ENCODE measurements at places on chromosomes 7 and 10.

DNA sequence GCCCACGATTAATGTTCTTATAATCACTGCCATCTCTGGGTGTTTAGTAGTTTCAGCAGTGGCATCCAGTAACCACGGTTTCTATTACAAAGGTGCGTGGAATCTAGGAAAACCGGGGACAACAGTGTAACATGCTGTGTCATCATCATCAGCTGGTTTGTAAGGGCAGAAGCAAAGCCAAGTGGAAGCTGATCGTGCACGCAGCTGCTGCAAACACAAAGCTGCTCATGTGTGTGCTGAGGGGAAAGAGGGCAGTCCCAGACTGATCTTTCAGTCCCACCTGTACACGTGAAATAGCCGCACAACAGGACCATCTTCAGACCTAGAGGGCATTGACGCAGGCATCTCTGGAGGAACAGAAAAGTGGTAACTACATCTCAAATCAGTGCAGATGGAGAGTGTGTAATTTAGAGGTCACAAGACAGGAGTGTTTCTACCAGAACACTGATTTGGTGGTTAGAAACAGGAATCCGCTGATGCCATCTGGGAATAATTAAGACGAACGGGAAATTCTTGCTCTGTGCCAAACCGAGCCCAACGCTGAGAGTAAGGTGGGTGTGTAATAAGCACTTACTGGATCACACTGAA lies 13.4 kb downstream of the ANKRD16 start:
- DNase-seq, result peak; percentile 28

DNA sequence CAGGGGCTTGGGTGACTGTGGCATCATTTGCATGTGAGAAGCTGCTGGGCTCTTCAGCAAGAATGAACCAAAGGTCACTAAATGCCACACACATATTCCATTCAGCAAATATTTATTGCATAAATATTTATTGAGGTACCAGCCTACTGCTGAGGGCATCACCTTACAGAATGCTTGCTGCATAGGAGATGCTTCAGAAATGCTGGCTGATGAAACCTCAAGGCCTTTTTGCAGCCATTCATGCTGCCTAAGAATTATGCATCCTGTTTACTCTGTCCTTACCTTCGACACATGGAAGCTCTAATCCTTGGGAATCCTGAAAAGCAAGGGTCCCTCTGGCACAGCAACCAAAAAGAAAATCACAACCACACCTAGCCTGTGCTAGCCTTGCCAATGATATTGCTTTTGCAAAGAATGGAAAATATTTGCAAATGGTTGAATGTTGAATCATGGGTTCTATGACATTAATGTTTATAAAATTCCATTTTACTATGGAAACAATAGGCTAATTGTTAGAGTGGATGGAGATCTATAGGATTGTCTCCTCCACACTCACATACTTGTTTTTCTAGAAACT lies 79.6 kb downstream of the PCGF5 start:
- DNase-seq, result no peak

- no peak for DNase-seq
Measured at GRCh38 chr10:109961174-109962001, 38.1 kb upstream of the XPNPEP1 start.

DNA sequence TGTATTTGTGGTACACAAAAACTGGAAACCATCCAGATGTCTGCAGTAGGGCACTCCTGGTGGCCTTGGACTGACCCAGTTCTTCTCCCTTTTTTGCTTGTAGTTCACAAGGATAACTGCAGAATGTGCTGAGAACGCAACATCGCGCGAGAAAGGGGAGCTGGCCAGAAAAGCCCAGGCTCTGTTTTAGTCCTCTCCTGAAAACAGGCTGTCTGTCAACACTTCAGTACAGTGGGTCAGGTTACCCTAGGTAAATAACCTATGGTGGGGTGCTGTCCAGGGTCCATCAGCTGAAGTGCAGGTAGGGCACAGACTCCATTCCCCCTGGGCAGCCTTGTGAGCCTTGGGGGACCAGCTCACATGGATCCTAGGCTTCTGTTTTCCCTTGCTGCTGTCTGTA lies 495.8 kb downstream of the MDFIC start:
- no peak for DNase-seq

DNA sequence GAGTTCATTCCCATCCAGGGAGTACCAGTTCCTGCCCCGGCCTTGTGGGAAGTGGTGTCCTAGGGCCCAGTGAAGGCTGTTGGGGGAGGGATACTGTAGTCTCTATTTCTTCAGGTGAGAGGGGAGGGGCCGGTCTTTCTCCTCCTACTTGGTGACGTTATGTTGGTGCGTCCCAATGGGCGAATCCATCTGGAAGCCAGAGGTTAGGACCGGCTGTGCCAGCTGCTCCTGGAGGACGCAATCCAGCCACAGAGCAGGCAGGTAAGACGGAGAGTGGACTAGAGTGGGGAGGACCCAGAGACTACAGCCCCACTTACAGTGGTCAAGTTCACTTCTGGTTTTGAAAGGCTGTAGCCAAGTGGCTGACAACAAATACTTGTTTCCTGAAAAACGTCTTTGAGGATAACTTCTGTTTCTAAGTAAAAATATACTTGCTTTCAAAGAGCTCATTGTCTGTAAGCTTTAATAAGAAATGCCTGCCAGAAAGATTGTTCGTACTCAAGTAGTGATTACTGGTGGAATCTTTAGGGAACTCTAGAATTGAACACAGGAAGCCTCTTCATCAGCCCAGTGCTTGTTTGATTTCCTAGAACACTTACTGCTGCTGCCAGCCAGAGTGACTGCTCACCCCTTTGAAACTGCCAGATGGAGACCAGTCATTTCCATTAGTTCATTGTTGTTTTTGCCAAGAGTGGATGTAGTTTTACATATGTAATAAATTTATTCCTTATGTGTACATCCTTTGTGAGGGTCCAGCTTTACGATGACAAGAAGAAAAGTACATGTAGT lies 25.4 kb downstream of the RBM33 start:
- no peak for DNase-seq

DNA sequence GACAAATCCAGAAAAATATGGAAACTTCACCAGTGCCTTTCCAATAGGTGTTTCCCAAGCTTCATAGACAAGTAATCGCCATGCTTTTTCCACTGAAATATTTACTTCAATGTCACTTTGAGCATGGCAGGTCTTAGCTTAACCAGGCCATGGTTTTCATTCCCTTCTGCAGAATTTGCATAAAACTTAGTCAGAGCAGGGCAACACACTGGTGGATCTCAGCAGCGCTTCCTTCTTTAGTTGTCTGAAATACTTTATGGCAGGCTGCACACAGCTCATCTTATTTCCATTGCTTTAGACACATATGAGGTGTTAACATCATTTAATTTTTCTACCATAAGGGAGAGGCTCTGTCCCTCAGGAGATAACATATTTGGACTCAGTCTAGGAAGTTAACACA lies 102.9 kb upstream of the AHR start:
- no peak for DNase-seq

DNA sequence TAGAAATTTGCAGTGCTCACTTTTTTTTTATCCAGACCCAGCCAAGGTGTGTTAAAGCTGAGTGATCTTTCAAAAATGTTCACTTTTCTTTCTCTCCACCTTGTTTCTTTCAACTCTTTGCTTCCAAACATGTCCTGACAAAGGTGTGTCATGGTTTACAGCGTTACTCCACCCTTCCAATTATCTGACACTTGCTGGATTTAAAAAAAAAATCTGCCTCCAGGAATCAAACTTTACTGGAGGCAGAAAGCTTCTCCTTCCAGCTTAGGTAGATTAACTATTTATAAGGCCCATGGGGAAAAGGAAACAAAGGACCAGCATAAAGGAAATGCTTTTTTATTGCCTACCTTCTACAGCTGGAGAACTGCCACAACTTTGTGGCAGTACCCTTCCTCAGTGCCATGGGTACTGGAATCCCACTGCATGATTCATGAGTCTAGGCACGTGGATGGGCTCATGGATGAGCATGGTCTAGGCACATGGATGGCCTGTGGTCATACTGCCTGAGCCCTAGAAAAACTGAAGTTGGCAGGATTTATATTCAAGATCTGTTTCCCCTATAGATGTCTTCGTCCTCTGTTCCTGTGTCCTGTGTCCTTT lies at the start of gene COL17A1:
TSS of gene COL17A1 (minus strand) at position 80 of the 600 bp plus-strand sequence. CDS start 5,207 bp downstream, outside the sequence.
- no peak for DNase-seq

DNA sequence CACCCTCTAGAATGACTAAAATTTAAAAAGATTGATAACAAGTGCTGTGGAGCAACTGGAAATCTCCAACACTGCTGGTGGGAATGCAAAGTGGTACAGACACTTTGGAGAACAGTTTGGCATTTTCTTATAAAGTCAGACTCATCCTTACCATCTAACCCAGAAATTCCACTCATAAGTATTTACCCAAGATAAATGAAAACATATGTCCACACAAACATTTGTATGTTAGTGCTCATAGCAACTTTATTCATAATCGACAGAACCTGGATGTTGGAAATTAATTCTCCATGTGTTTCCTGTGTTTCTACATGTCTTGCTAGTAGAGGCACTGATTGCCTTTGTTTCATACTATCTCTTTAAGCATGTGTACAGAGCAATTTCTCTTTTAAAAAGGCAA lies 282.4 kb downstream of the AHR start:
- no peak for DNase-seq

GRCh38 chr10:62893036-62893435 lies 76.9 kb upstream of the EGR2 start:
- no peak for DNase-seq

GRCh38 chr10:91709394-91709798 lies 76.5 kb upstream of the PPP1R3C start:
- DNase-seq, result peak; percentile 21

DNA sequence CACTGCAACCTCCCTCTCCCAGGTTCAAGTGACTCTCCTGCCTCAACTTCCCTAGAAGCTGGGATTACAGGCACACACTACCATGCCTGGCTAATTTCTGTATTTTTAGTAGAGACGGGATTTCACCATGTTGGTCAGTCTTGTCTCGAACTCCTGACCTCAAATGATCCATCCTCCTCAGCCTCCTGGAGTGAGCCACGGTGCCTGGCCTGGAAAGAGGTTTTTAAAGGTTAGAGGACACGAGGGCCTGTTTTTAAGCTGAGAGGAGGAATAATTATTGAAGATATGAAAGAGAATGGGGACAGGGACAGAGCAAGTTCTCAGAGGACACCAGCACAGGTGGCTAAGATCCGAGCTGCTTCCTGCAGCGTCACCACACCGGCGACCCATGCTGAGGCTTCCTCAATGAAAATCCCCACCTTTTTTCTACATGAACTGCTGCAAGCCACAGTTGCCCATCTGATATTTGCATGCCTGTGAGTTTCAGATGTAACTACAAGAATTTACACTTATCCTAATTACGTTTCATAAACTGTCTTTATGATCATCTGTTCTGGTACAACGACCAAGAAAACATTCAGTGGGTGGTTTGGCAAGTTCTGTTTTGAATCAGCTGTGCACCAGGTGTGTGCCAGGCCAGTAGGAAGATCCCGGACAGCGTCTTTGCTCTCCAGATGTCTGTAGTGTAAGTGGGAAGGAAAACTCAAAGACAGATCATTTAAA lies 76.0 kb downstream of the HIP1 start:
- no peak for DNase-seq

- no peak for DNase-seq
Measured at GRCh38 chr7:30874656-30875302, 36.9 kb upstream of the AQP1 start.

DNA sequence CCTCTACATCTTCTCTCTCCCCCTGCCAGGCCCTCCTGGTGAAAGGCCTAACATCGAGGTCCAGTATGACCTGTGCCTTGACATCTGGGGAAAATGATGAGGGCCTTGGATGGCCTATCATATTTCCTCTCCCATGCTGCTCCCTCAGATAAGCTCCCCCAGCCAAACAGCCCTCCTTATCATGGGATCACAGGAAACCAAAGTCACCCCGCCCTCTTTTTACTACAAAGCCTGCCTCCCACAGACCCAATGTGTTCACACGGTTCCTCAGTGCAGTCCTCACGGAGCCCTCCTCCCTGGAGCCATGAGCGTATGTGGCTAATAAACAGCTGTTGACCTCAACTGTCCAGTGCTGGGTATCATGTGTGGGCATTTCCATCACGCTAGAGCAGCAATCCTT lies 32.0 kb downstream of the C10orf90 start:
- no peak for DNase-seq

- DNase-seq, result no peak
Measured at GRCh38 chr7:86991093-86991769, 68.2 kb downstream of the ELAPOR2 start.

- no peak for DNase-seq
Measured at GRCh38 chr7:152856351-152856750, 96.8 kb downstream of the ACTR3B start.

GRCh38 chr7:124155432-124156022 lies 122.7 kb upstream of the TMEM229A start:
- DNase-seq, result peak; percentile 10
